ENCODE measurements at places on chromosomes 4 and X. TPM values are rescaled to one million over a fixed set of nuclear protein-coding genes. Genes with fewer than 3 reads are reported as not detected.

GRCh38 chr4:140367738-140368137, 5.7 kb upstream of the SCOC start:
- H3K36me3 ChIP-seq: no peaks in the 10 kb centered on the region
- H3K27ac ChIP-seq: no peak overlapping the region
- no peak overlapping the region for H3K4me3 ChIP-seq
- no peak for DNase-seq
- H3K27me3 ChIP-seq: peaks cover 40% of the 10 kb centered on the region

IL3RA gene
- total RNA-seq: not detected

GRCh38 chr4:163121689-163122088, 45.0 kb downstream of the NAF1 start:
- H3K36me3 ChIP-seq: no peaks in the 10 kb centered on the region
- H3K4me3 ChIP-seq: no peak overlapping the region
- no peaks in the 10 kb centered on the region for H3K27me3 ChIP-seq
- H3K27ac ChIP-seq: no peak overlapping the region

DNA sequence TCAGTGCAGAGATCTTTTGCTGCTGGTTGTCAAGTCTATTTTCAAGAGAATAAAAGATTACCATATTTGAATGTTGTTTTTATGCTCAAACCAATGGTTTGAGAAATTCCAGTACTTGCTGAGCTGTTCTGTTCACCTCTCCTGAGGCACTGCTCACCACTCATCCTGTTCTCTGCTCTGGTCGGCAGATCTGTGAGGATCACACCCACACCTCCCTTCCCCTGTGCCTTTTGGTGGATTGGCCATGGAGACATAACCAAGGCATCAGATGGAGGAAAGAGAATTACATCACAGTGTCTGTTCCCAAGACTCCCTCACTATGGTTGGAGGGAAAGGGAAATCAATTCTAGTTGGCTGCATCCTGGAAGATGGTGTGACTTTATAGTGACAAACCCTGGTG, 391.6 kb downstream of the ARHGAP24 start:
- H3K27me3 ChIP-seq: no peaks in the 10 kb centered on the region
- no peak overlapping the region for H3K4me3 ChIP-seq
- peaks cover 17% of the 10 kb centered on the region for H3K4me1 ChIP-seq
- H3K36me3 ChIP-seq: no peaks in the 10 kb centered on the region

ASB5 gene
- total RNA-seq: not detected

DNA sequence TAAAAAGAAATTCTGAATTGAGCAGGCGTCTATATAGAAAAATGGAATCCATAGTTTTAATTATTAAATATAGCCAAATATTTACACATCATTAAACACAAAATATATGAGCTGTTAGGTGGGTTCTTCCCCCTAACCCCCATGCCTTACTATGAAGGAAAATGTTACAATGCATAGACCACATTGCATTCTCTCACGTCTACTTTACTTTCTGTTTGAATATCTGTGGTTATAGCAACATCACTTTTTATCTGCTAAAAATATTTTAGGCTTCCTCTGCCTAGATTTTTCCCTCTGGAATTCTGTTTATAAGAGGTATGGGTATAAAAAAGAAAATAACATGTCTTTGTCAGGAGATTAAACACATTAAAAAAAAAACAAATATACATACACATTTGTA, 73.1 kb downstream of the MAML3 start:
- no peak for DNase-seq
- H3K27ac ChIP-seq: no peak overlapping the region
- no peaks in the 10 kb centered on the region for H3K27me3 ChIP-seq
- peaks cover 48% of the 10 kb centered on the region for H3K4me1 ChIP-seq

TCEANC gene
- 3.6 TPM for total RNA-seq

IQSEC2 gene
- 8.3 TPM for total RNA-seq

COQ2 gene
- total RNA-seq: 32.7 TPM

CXCL6 gene
- 1.5 TPM for total RNA-seq

- H3K4me3 ChIP-seq: no peak overlapping the region
- H3K27ac ChIP-seq: no peak overlapping the region
- H3K27me3 ChIP-seq: no peaks in the 10 kb centered on the region
- no peaks in the 10 kb centered on the region for H3K36me3 ChIP-seq
- DNase-seq: no peak
Measured at GRCh38 chr4:75302648-75303047, 211.6 kb downstream of the RCHY1 start.

DNA sequence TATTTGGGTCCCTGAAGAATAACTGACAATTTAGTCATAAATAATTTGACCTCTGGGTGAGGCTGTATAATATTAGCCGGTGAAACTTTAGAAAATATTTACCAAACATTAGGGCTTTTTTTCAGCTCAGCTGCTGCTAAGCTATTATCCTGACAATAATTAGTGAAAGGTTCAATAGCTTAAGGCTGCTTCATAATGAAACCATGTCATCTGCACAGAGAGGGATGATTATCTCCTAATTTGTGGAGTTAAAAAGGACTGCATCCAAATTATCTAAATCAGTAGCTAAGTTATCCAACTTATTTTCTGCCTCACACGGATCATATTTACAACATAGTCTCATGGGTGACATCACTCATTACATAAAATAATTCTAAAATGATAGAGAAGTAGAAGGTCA, 1249.8 kb downstream of the RAPGEF2 start:
- H3K4me3 ChIP-seq: no peak overlapping the region
- H3K36me3 ChIP-seq: no peaks in the 10 kb centered on the region
- no peaks in the 10 kb centered on the region for H3K4me1 ChIP-seq
- no peaks in the 10 kb centered on the region for H3K27me3 ChIP-seq

FATE1 gene
- total RNA-seq: not detected

DNA sequence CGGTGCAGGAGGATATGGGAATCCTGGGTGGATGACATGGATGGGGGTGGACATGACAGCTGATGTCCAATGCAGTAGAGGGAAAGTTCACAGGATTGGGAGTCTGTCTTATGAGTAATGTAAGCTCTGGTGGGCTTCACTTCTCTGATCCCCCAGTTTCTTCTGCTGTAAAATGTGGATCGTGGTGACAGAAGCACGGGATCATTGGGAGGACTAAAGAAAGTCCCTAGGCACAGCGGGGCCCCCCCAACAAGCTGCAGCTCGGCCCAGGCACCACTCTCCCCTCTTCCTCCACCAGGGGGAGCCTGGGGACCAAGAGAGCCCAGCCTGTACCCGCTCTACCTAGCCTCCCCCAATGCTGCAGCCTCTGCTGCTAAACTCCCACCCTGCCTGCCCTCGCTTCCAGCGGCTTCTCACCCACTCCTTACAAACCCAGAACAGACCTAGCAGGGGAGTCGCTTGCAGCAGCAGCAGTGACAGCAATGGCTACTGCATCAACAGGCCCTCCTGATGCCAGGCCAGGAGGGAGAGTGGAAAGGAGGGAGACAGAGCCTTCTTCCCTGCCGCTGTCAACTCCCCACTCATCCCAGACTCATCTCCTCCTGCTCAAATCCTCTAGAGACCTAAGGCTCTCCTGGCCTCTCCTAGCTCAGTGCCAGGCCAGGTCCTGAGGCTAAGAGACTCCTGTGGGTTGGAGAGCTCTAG, 36.1 kb upstream of the IQSEC2 start:
- H3K36me3 ChIP-seq: no peaks in the 10 kb centered on the region
- DNase-seq: peak; percentile 76
- H3K27me3 ChIP-seq: peaks cover 51% of the 10 kb centered on the region
- no peak overlapping the region for H3K27ac ChIP-seq

All from neural progenitor cell (in vitro differentiated cells).